NAMALWA (cell line): ENCODE measurements at places on chromosomes 6 and 20.

- no peak for DNase-seq
Measured at GRCh38 chr6:27693766-27694546, 218.2 kb downstream of the OR2B2 start.

DNA sequence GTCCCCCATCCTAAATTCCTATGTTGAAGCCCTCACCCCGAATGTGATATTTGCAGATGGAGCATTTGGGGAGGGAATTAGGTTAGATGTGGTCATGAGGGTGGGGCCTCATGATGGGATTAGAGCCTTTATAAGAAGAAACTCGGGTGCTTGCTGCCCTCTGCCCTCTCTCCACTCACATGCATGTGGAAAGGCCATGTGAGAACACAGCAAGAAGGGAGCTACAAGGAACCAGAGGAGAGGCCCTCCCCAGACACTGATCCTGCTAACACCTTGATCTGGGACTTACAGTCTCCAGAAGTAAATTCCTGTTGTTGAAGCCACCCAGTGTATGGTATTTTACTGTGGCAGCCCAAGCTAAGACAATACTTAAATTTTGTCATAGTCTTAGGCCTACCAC, 69.6 kb upstream of the TULP1 start:
- DNase-seq = no peak

DNA sequence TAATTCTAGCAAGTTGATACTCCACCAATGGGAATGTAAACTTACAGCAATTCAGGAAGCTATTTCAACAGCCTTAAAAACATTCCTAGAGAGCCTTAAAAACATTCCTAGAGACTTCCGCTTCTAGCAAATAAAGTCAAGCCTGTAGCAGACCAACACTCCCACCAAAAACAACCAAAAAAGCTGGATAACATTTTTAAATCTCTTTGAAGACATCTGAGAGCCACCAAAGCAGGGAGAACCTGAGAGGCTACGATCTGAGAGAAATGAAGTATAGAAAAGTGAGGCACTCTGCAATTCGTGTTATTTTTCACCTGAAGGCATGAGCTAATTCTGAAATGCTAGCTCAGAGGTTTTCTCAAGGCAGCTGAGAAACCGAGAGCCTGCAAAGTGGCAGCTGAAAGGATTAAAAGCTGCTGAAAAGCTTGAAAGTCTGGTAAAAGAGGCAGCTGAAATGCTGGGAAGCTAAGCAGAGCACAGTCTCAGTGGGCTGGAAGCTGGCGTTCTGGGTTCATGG, 20.9 kb downstream of the GPR63 start:
- DNase-seq = no peak

DNA sequence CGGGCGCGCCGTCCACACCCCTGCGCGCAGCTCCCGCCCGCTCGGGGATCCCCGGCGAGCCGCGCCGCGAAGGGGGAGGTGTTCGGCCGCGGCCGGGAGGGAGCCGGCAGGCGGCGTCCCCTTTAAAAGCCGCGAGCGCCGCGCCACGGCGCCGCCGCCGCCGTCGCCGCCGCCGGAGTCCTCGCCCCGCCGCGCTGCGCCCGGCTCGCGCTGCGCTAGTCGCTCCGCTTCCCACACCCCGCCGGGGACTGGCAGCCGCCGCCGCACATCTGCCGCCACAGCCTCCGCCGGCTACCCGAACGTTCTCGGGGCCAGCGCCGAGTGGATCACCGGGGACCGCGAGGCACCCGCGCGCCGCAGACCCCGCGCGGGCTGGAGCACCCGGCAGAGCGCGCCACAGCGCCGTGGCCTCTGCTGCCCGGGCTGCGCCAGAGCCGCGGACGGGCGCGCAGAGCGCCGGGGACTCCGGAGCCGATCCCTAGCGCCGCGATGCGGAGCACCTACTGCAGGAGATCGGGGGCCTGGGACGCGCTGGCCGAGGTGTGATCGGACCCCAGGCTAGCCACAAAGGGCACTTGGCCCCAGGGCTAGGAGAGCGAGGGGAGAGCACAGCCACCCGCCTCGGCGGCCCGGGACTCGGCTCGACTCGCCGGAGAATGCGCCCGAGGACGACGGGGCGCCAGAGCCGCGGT, at the start of gene BMP2:
Gene BMP2, plus strand, starts transcription at position 151 of the 692 bp plus-strand sequence. CDS start 2,441 bp downstream, outside the sequence.
- no peak for DNase-seq

GRCh38 chr20:43949741-43950618, 35.3 kb downstream of the TOX2 start:
- peak; percentile 37 for DNase-seq

DNA sequence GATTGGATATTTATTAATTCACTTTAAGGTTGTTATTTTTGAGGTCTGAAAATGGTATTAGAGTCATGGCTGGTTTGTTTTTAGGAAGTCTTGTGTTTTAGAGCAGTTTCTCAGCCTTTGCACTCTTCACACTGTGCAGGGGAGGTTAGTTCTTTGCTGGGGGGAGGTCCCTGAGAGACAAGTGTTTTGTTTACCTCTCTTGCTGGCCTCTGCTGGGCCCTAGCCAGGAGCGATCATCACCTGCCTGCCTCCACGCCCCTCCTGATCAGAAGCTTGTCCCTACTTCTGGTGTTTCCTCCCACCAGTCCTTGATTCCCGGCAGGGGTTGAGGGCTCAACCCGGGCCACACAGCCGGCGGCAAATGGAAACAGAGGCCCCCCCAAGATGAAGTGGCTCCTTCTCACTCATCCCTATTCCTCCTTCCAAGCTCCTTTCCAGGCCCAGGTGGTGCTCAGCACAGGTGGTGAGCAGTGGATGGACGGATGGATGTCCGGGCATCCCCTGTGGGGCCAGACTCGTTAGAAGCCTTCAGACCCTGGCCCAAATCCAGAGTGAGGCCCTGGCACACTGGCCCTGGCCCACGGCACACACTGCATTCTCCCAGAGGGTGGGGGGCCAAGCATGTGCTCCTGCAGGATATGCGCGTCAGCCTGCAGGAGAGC, 51.3 kb downstream of the GRM4 start:
- no peak for DNase-seq

GRCh38 chr20:59810449-59811187, 122.8 kb downstream of the SYCP2 start:
- DNase-seq = no peak

DNA sequence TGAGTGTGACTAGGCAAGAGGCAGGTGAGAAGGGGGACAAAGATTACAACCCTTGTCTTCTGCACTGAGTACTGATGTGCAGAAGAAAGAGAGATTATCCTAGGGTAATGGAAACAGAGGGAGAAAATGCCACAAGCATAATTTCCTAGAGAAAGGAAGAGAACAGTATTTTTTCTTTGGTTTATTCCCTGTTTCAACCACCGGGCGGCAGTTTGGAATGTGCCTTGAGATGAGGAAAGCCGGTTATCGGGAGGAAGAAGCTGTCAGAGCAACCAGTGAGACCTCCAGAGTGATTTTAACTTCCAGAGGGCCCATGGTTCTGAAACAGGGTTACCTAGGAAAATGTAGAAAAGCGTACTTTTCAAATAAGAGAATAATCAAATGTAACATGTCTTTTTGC, 121.4 kb downstream of the REV3L start:
- peak; percentile 23 for DNase-seq

GRCh38 chr20:43583133-43583864, 7.4 kb upstream of the IFT52 start:
- no peak for DNase-seq

DNA sequence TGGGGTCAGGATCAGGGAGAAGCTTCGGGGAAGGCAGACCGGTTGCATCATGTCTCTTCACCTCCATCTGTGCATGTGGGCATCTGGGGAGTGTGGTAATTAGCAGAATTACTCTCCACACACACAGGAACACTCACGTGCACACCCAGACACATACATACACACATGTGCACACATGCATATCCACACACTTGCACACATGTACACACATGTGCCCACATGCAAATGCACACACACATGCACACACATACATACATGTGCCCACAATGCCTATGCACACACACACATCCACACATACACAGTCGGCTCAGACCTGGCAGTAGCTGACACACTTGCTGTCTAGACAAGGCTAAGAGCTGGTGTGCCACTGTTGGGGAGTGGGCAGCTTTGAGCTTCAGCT, 212.3 kb upstream of the PMEPA1 start:
- no peak for DNase-seq

DNA sequence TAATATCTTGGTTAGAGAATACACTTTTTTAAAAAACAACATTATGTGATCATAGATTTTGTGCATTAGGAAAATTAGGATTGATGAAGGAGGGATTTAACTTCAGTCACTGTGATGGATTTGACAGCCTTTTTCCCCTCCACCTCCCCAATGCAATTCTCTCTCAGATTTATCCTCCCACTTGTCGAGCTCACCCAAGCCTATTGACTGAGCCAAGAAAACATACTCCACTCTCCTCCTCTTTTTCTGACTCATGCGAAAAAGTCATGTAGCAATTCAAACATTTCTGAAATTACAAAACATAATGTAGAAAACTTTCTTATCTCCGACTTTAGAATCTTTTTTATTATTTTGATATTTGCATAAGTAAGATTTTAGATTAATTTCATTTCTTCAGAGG, 24.1 kb downstream of the KLHL32 start:
- DNase-seq = no peak

DNA sequence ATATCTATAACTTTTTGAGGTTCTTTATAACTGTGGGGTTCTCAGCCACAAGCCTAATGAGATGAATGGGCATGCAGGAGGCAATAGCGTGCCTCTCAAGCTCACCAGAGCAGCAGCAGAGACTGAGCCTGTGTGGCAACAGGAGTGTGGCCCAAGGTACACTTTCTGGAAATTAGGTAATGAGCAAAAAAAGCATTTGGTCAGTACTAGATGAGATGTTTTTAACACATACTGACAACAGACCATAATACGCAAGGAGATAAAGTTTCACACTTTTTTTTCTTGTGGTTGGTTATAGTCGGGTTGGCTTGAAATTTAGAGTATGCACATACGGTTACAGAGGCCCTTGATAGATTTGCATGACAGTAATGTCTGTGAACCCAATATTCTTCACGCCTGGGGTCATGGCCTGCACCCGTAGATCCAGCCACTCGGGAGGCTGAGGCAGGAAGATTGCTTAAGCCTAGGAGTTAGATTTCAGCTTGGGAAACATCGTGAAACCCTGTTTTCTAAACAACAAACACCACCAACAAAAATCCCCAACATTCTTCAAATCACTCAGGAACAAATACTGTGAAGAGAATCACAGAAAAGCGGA, 300.1 kb downstream of the GMDS start:
- no peak for DNase-seq

DNA sequence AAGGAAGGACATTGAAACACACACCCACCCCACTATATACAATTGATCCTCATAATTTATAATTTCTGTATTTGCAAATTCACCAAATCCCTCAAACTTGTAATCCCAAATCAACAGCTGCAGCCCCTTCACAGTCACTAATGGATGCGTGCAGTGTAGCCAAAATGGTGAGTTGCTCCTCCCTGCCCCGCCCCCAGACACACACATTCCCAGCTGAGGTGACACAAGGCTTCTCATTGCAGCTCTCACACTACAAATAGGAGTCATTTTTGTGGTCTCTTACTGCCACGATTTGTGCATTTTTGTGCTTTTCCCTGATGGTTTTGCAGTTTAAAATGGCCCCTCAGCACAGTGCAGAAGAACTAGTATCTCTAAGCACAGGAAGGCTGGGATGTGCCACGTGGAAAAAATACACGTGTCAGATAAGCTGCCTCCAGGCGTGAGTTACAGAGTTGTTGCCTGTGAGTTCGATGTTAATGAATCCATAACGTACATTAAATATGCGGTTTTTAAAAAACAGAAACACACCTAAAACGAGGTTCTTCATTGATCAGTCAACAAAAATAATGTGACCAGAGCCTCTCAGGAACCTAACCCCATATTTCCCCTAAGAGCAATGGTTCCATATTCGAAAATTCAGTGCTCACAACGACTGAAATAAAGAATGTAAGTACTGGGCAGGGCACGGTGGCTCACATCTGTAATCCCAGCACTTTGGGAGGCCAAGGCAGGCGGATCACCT, 8.2 kb downstream of the ATP9A start:
- DNase-seq = no peak

GRCh38 chr6:79186564-79186963, 47.9 kb downstream of the HMGN3 start:
- no peak for DNase-seq
